Liver (tissue), 10 donors: ENCODE measurements at places on chromosomes 6 and 20.

DNA sequence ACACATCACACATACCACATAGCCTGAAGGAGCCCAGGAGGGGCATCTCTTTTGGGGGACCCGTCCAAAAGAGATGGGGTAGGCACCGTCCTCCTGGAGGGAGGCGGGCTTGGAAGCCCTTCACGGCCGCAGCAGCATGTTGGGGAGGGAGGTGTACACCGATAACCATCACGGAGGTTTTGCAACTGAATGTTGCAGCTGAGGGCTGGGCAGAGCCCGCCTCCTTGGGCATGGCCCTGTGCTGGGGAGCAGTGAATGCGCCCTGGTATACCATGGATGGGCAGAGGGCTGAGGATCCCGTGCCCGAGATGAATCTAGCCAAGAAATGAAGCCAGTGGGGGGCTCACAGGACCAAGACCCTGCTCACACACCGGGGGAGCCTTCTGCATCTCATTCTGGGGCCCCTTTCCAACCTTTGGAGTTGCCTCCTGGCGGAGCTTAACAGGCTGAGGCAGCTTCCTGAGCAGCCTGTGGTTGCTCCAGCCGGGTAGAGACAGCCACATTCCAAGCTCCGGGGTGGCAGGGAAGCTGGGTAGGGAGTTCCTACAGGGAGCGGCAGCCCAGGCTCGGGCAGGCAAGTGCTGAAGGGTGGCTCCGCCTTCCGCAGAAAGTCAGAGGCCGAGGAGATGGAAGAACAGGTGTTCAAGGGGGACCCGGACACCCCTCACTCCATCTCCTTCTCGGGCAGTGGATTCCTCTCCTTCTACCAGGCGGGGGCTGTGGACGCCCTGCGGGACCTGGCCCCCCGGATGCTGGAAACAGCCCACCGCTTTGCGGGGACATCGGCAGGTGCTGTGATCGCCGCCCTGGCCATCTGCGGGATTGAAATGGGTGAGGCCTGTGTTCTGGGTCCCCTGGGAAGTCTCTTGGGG, at the start of gene PNPLA1:
TSS of gene PNPLA1 (plus strand) at position 227 of the 872 bp plus-strand sequence. CDS start at position 627, 400 bp downstream.
- DNase-seq, result no peak

DNA sequence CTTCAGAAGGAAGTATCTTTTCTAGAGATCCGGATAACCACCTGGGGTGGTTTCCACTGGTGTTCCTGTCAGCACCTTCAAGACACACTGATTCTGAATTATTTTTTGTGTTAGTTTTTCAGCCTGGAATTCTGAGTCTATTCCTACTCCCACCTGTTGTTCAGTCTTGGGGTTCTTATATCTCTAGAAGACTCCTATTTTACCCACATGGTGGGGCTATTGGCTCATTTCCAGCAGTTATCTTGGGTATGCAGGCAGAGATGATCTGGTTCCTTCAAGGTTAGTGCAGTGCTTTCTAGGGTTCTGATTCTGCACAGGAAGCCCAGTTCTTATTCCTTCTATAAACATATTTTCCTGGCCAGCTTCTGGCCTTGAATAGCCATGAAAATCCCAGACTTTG, 175.6 kb upstream of the PDE7B start:
- DNase-seq, result no peak

GRCh38 chr6:109255946-109256640, 126.2 kb downstream of the CD164 start:
- DNase-seq, result no peak

- no peak for DNase-seq
Measured at GRCh38 chr6:55827818-55828522, 47.4 kb downstream of the BMP5 start.
